ENCODE measurements at places on chromosomes 4 and X.

- DNase-seq = peak; percentile 65
These were observed 492.9 kb downstream of the INPP4B start for GRCh38 chr4:142353149-142353738.

- DNase-seq = no peak
These were observed 4.8 kb downstream of the NOP14 start for GRCh38 chr4:2958446-2958845.

GRCh38 chr4:176817204-176817603 lies 24.5 kb upstream of the VEGFC start:
- no peak for DNase-seq

GRCh38 chrX:84340968-84341367 lies 153.0 kb upstream of the RPS6KA6 start:
- DNase-seq = peak; percentile 8

DNA sequence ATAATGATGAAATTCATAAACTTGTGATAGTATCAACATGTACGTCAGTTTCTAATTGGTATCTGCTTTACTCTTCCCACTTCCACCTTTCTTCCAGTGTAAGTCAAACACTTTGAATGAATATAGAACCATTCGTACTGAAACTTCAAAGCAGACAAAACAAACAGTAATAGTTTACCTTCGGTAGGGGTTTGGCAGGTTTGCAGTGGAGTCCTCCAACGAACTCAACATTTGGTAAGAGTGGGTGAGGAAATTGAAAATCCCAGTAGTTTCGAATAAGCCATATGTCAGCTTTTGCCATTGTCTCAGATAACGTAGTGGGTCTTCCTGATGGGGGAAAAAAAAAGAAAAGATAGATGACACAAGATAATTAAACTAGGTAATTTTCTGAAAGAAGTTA lies 2.2 kb downstream of the UGT2B4 start:
- DNase-seq = no peak

GRCh38 chrX:111041018-111041462 lies 55.0 kb upstream of the PAK3 start:
- DNase-seq = peak; percentile 10

- peak; percentile 2 for DNase-seq
These were observed 169.3 kb upstream of the FRMPD4 start for GRCh38 chrX:11968991-11969390.

GRCh38 chrX:148865277-148866210 lies 365.1 kb downstream of the AFF2 start:
- DNase-seq = no peak

DNA sequence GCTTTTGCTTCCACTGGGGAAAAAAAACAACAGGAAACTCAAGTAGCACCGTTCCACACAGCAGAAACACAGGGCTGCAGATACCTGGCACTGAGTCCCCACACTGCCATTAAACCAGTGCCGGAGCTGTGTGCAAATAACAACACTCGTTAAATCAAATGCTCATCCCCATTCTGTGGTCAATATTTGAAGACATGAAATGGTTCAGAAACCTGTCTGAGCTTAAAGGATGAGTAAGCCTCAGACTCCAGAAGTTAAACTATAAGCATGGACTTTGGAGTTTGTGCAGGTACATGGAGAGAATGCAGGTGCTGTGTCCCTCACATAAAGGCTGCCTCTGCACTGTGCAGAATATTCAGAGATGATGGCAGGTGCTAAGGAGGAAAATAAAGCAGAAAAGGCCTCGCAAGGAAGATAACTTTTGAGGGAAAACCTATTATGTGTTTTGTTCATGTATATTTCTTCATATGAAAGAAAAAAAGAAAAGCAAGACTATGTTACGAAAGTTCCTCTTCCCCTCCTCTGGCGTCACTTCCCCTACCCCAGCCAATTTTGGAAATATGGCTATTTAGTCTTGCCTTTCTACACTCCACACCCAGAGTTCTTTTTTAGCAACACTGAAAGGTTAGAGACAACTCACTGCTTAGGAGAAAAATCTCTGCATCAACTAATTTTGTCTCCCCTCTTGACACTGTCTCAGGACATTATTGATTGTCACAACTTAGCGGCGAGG lies 4.6 kb downstream of the MPP1 start:
- no peak for DNase-seq

- no peak for DNase-seq
These were observed 60.0 kb downstream of the MAOA start for GRCh38 chrX:43716144-43716543.

DNA sequence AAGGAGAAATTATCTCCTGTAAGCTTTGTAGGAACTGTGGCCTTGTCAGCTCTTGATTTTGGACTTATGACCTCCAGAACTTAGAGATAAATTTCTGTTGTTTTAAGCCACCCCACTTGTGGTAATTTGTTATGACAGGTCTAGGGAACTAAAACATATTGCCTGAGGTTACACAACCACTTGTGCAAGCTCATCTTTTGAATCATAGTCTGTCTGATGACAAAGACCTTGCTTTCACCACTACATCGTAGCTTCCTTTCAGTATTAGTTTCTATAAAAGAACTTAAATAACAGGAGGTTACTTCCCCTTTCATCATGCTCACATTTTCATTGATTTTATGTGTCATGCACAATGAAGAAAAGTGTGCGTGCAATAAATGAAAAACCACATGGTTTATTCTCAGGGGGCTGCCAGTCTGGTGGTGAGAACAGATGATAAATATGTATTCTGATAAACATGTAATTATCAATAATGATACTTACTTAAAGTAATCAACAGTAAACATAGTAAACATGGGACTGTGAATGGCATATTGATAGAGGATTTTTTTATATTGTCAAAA lies 690.0 kb upstream of the HS3ST1 start:
- DNase-seq = no peak

- DNase-seq = no peak
These were observed 40.5 kb downstream of the NFKB1 start for GRCh38 chr4:102541697-102542096.

GRCh38 chrX:103248553-103248952 lies 6.4 kb downstream of the TCEAL8 start:
- peak; percentile 3 for DNase-seq

DNA sequence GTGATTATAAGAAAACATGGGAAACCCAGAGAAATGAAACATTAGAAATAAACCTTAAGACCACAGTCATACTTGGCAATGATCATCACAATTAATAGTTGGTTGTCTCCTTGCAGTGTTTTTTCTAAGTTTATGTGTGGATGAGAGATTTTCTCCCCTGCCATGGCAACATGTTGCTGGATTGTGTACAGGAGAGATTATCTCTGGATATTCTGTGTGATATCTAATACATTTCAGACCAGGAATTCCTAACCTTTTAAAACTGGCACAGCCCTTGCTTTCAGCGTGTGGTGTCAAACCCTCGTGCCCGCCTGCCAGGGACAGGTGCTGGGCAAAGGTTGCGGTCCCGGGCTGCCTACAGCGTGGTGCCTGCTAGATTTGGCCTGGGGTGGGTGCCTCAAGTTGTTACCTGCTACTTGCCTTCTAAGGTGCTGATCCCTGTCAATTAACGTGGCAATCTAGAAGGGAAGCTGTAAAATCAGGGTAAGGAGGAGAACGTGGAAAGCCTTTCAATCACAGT lies 100.5 kb downstream of the TMEM131L start:
- DNase-seq = no peak

- DNase-seq = no peak
These were observed 19.5 kb upstream of the XPNPEP2 start for GRCh38 chrX:129719268-129719667.

DNA sequence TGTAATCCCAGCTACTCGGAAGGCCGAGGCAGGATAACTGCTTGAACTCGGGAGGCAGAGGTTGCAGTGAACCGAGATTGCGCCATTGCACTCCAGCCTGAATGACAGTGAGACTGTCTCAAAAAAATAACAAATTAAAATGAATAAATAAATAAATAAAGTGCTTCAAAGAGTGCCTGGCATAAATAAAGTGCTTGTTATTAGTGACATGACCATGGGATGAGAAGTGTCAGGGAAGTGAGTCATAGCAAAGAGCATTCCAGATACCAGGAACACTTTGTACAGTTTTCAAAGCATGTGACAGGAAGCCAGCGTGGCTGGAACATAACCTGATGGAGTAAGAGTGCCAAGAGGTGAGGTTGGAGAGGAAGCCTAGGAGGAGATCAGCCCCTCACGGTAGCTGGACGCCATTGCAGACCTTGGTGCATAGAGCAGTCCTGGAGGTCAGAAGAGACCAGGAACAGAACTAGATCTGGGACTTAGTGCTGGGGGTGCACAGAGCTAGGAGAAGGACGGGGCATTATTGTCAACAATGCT lies 6.0 kb upstream of the WDR13 start:
- DNase-seq = peak; percentile 88

GRCh38 chrX:75786290-75786689 lies 1.2 kb upstream of the MAGEE2 start:
- DNase-seq = no peak

DNA sequence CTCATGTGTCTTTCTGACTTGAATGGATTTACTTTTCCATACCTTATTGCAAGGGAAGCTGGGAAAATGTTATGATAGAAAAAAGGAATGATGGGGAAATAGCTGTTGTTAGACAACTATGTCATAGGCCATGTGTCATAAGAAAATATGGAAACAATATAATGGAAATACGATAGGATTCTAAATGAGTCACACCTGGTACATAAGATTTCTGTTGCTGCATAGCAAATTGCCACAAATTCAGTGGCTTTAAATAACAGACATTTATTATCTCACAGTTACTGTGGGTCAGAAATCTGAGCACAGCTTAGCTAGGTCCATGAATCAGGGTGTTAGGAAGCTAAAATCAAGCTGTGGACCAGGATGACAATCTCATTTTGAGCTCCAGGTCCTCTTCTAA lies 44.6 kb upstream of the ANKRD50 start:
- peak; percentile 60 for DNase-seq

- no peak for DNase-seq
These were observed 195.9 kb downstream of the OR13H1 start for GRCh38 chrX:131739823-131740222.

- no peak for DNase-seq
These were observed 184.4 kb downstream of the SPCS3 start for GRCh38 chr4:176504118-176504517.

- peak; percentile 2 for DNase-seq
These were observed 7.1 kb downstream of the TASL start for GRCh38 chrX:30570505-30570904.

DNA sequence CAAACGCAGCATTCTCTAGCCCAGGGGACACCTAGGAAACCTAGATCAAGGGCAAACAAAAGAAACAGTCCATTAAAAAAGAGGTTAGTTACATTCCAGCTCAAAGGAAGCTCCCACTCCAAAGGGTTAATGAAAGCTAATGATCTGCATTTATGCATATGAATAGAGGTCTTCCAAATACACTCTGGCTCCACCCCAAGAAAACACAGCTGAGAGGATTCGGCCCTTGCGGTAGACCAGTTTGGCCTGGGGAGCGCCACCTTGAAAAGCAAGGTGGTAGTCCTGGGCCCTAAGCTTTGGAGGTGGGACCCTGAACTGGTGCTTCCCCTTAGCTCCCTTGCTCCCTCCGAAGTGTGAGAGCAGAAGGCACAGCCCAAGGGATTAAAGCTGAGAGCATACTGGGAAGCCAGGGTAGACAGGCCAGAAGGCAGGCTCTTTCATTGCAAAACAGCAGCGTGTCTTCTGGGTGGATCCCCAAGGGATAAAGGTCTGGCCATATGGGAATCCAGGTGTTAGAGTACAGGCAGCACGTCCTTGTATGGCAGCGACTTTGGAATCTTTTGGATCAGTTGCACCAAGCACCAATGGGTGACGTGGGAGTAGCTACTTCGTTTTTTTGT lies 3.7 kb downstream of the GABRQ start:
- no peak for DNase-seq

- DNase-seq = no peak
These were observed 295.1 kb downstream of the INPP4B start for GRCh38 chr4:142550965-142551364.

- peak; percentile 36 for DNase-seq
These were observed 41.0 kb upstream of the AGA start for GRCh38 chr4:177483271-177483670.

DNA sequence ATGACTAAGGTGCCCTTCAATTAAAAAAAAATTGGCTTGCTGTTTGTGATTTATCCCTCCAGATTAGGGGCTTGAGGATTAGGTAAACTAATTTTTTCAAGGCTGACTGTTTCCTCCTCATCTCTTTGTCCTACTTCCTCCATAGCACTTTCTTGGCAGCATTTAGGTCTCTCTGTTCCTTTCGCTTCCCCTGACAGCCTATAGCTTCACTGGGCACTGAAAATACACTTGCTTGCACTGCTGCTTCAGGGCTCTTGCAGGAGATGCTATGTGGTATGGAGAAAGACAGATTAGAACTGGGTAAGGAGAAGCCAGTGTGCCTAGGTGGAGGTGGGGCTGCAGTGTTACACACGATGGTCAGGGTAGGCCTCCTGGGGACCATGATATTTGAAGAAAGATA lies 112.3 kb upstream of the SFRP2 start:
- DNase-seq = no peak

- no peak for DNase-seq
These were observed 17.2 kb upstream of the GPR173 start for GRCh38 chrX:53031380-53031779.

All from HCEC 1CT (cell line).